ENCODE measurements at places on chromosomes 11 and 22.

GRCh38 chr11:57680552-57680874, 12.6 kb downstream of the ZDHHC5 start:
- no peak for DNase-seq

- DNase-seq = no peak
Observed at GRCh38 chr22:19630614-19631013, 83.7 kb upstream of the SEPTIN5 start.

- DNase-seq = no peak
Observed at GRCh38 chr22:23259916-23260644, 79.8 kb downstream of the BCR start.

DNA sequence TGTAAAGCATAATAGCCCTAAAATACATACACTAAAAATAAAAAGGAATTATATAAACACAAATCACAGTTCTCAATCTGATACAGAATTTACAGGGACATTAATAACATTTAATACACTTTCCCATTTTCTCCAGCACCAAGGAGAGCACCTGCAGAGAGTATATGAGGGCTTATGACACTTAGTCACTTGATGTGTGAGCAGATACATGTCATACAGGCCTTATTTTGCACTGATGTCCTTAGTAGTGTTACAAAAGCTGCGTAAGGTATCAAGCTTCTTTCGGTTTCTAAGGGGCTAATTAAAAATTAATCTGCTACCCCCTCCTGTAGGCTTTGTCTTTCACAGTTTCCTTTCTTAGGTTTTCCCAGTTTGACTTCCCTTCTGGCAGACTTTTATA, 61.3 kb downstream of the TRIM44 start:
- no peak for DNase-seq

GRCh38 chr11:100631316-100631715, 55.8 kb upstream of the ARHGAP42 start:
- DNase-seq = no peak

Data from nephron progenitor cell (in vitro differentiated cells).